ENCODE measurements at places on chromosomes 1 and 21.

DNA sequence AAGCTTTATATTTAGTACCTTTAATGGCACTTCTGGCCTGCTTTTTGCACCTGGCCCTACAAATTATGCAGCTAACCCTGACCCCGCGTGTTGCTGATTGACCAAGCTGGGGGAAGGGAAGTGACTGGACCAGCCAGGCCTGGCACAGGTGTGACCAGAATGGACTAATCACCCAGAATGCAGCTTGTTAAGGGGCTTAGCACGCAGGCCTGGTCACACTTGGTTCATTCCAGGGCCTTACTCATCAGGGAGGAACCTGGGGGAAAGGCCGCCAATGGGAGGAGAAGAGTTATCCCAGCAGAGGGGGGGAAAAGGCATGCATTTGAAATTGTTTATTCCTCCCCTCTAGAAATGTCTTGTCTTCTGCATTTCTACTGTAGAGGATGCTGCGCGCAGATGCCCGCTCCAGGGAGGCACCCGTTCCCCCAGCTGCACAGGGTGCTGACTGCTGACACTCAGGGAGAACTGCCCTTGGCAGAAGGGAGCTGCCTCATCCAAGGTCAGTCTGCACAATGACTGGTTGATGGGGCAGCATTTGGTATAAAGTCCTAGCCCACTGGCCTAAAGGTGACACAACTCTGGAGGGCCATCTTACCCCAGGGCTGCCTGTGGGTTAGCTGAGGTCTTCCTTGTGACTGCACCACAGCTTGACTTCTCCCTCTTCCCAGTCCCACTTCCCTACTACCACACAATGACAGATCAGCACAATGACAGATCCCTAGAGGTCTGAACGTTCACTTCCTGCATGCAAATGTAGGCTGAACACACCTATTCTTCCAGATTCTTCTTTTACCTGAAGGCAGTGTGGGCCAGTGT is 29.0 kb downstream of the DHCR24 start:
- DNase-seq: no peak

- DNase-seq: no peak
These were observed 1.7 kb downstream of the TFAP2E start for GRCh38 chr1:35574655-35575415.

- DNase-seq: no peak
These were observed 82.9 kb downstream of the PLPPR4 start for GRCh38 chr1:99347041-99347684.

GRCh38 chr1:168714012-168714411 is 15.0 kb downstream of the DPT start:
- DNase-seq: no peak

DNA sequence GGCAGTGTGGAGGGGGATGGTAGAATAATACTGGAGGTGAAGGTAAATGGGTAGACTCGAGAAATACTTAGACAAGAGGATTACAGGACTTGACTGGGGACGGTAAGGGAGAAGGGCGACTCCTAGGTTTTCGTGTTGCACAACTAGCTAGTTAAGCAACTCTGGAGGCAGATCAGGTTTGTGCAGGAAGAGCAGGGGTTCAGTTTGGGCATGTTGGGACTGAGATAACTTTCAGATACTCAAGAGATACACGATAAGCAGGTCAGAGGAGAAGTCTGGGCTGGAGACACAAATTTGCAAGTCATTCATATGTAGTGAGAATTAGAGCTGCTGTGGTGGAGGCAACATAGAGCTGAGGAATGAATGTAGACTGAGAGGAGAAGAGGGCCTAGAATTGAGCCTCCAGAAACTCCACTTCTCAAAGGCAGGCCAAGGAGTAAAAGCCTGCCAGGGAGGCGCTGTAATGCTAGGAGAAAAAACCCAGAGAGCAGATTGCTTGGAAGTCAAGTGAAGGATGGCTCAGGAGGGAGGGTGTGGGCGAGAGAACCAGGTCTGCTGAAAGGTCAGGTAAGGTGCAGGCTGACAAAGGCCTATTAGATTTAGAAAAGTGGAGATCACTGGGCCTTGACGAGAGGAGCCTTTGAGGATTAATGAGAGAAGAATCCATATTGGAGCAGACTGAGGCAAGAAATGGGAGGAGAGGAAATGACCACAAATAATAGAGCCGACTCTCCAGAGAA is 20.8 kb downstream of the MAB21L3 start:
- DNase-seq: no peak

GRCh38 chr21:39014747-39015146 is 168.5 kb downstream of the PSMG1 start:
- DNase-seq: no peak

DNA sequence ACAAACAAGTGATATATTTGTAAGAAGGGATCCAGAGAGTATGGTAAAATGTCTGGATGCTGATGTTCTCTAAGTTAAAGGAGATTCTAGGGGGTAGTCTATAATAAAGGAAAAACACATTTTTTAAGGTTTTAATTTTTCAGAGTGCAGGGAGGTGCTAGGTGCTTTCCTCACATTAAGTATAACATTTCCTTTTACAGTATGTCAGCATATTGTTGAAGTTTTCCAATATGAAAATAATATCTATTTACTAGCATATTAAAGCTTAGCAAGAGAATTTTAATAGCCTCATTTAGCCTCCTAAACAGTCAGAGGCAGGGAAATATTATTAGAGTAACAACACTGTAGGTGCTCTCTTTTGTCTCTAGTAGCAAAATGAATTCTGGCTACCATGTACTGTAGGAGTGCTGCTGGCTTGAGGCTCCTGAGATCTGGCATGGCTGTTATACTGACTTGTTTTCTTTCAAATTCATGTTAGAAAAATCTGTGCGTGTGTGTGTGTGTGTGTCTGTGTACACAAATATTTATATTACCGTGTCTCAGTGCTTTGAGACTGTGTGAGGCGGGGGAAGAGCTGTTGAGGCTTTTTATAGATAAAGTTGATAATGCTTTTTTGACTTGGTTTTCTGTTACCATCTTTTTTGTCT is 71.0 kb downstream of the POU2F1 start:
- DNase-seq: no peak

DNA sequence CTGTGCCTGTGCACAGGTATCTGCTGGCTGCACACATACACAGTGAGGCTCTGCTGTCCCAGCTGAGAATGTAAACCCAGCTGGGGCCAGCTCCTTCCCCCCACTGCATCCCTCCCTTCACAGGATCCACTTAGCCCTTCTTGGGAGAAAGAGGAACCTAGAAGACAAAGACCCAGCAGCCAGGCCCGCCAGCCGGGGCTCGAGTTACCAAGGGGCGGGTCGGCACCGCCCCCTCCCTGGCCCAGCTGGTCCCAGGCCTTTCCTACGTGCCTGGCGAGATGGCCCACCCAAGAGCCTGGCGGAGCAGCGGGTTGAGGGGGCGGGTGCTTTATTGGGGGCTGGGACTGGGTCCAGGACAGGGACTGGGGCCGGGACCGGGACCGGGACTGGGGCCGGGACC is 2.1 kb downstream of the SH3BGRL3 start:
- DNase-seq: no peak

DNA sequence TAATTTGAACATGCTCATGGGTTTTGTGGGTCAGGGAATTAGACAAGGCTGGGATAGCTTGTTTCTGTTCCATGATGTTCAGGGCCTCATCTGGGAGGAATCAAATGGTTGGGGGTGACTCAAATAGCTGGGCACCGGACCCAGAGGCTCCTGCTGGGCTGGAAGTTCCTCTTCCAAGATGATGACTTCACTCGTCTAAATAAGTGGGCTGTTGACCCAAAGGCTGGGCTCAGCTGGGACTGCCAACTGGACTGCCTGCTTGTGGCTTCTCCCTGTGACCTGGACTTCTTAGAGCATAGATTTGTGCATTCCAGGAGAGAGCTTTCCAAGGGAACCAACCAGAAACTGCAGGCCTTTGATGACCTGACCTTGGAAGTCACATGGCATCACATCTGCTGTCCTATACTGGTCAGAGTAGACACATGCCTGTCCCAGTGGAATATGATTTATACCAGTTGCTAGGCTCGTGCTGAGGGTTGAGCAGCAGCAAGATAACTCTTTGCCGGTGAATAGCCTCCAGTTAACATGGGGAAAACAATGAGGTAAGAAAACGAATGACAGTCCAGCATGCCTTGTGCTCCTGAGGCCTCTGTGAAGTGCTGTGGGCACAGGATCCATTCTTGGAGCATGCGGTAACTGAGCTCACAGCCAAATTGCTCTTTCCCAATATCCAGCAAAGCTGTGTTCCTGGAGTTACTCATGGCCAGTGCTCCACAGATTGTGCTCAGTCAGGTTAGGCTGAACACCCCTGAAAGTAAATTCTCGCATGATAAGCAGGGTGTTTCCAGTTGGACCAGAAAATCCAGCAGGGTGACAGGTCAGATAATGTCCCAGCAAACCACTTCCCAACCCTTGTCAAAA is 272.9 kb upstream of the TMEM51 start:
- no peak for DNase-seq

DNA sequence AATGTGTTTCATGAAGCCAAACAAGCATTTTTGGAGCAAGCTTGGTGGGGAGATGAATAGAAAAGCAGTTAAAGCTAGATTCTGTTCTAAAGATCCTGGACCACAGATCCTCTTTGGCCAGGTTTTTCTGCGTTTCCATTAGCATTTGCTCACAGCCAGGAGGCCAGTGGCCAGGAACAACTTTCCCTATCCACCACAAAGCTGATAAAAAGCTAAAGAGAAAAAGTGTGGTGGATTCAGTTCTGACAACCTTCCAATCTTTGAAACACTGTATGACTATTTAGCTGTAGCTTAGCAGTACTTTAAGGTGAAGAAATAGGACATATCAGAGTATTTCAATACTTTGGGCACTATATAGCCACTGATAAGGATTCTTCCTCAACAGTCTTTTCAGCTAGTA is 3.0 kb upstream of the NEK7 start:
- no peak for DNase-seq

- DNase-seq: no peak
These were observed 296.3 kb downstream of the NFIA start for GRCh38 chr1:61378494-61379180.

GRCh38 chr1:169970114-169970513 is 76.4 kb upstream of the SCYL3 start:
- DNase-seq: no peak

GRCh38 chr1:96492236-96492635 is 229.3 kb upstream of the PTBP2 start:
- DNase-seq: no peak

DNA sequence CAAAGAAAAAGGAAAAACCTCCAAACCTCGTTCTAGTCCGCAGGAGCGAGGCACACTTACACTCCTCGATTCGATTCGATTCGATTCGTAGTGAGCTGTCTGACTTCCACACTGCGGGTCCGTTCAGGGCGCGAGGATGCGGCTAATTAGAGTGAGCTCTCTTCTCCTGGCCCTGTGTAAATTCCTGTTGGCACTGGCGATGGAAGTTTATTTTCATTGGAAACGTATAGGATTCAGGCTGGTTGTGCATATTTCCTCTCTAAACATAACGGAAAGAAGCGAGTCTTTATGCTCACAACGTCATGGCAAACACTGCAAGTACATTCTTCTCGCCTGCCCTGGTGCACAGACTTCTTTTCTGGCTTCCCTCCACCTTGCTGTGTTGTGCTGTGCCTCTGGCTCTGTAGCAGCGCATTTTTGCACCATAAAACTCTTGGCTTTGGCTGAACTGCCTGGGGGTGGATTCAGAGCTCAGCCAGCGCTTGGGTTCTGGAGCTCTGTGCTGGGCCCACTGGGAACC is 2.7 kb downstream of the HUNK start:
- DNase-seq: no peak

DNA sequence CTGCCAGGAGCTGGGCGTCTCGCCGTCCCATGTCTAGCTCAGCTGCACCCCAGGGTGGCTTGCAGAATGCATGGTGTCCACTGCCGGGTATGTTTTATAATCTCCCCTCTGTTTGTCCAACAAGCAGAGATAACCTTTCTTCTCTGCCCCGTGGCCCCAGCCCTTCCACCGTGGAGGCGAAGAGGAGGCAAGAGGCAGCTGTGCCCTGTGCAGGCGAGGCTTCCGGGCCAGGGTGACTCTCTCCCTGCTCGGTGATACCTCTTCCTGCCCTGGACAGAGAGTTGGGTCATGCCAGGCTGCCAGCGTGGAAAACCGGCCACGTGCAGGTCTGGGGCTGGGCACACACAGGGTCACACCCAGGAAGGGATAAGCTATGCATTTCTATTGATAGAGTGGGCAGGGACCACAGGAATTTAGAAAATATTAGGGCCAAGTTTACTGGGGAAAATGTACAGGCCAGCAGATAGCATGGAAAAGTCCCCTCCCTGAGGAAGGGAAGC is at the start of gene TFF2:
Gene TFF2 (minus strand): TSS at position 68 of the 500 bp plus-strand sequence. CDS start 37 bp downstream, at position 31.
- DNase-seq: no peak

Data from renal cortex interstitium (tissue), 15 donors.